Activated CD4-positive, CD25-positive, alpha-beta regulatory T cell treated with anti-CD3 and anti-CD28 coated beads, Interleukin-2, amount 50 U/mL, for 24 hours (primary cell): ENCODE measurements at places on chromosomes 5 and 9.
A peak's percentile ranks its signal among the peaks of the same experiment; 100 is the strongest.

DNA sequence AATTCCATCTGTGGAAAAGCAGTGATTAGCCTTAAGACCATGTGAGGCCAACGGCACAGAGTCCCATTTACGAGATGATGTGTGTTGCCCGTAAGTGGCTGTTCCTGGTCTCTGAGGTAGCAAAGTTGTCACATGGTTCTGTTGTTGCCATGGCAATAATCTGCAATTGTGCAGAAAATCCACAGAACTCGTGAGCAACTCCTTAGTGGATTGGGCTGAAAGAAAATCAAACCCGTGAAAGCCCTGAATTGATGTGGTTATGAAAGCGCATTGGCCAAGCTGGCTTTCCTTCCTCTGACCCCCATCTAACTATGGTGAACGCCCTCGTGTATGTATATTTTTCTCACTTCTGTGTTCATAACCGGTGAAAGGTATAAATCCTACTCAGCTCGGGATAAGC is 614.7 kb downstream of the EBF1 start:
- ATAC-seq: no peak

DNA sequence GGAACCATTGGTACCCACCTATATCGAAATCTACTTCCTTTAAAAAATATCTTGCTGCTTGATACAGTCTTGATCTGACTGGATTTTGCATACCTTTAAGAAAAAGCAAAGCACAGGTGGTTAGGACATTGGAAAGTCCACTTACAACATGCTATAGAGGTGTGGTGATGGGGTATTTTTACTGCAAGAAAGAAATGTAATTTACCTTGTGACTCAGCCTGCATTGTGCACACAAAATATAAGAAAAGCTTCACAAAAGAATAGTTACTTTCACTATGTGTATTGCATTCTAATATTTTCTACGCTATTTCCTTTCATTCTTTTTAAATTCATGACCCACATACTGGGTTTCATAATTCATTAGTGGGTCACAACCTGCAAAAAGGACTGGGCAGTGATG is 236.2 kb upstream of the RASEF start:
- no peak for ATAC-seq

DNA sequence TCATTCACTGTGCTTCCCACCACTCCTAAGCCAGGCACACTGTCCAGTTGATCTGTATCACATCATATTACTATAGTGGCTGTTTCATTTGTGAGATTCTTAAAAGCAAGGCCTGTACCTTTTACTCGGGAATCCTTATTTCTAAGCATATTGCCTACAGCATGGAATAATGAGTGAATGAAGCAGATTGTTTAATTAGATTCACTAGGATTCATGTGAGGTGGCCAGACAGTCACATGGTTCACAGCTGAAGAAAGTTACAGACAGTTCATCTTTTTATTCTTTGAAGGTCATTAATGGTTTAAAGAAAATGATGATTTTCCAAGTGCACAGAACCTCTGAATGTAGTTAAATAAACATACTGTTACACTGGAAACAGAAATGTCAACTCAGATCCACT is 24.3 kb upstream of the SEMA6A start:
- ATAC-seq: no peak

DNA sequence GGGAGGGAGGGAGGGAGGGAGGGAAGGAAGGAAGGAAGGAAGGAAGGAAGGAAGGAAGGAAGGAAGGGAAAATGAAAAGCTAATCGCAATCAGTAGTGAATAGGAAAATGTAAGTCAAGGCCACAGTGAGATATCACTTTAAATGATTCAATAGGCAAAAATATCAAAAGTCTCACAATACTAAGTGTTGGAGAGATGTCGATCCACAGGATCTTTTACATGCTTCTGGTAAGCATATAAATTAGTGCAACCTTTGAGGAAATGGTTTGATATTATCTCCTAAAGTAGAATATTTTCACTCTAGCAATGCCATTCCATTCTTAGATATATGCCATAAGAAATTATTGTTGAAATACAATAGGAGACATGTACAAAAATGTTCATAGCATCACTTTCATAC is 58.4 kb downstream of the FRMD3 start:
- no peak for ATAC-seq

DNA sequence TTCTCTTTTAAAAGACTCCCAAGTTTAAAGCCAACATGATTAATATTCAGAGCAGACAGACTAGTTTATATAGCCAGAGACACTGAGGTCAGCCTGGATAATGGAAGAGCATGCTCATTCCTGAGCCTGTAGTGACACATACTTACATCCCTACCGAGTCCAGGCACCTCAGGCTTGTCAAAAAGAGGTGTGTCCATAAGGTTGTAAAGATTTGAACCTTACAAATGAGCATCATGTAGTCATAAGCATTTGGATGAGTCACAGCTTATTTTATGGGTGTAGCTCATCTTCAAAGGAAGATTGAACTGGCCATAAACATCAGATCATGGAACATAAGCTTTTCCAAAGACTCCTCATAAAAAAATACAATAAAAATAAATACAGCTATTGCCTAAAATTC is 333.5 kb downstream of the EFNA5 start:
- no peak for ATAC-seq

DNA sequence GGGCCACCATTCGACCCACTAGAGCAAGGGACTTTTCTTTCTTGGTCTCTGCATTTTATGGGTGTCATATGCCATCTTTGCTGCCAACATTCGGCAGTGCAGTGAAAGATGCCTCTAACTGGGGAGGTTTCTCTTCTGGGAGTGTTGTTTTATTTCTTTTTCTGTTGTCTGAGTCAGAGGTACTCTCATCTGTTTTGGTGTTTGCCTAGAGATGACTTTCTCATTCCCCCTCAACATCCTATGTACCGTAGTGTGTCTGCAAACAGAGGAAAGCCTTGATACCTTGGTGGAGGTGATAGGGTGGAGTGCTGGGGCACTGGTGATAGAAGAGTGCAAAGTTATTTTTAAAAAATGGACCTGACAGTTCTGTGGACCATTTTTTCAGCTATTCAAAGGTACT is 182.1 kb downstream of the ARHGAP26 start:
- ATAC-seq: no peak

DNA sequence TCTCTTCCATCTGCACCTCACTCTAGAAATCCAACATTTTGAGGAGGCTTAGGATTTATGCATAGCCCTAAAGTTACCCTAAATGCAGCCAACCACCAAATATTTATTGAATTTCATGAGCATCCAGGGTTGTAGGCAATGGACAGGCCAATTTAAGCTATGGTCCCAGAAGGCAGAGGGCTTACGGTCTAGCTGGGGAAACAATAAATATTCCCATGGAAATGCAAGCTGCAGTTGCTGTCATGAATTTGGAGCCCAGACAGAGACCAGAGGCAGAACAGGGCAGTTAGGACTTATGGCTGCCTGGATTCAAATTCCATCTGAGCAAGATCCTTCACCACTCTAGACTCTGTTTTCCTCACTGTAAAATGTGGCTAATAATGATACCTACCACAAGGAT is 9.1 kb upstream of the INSYN2B start:
- ATAC-seq: no peak

DNA sequence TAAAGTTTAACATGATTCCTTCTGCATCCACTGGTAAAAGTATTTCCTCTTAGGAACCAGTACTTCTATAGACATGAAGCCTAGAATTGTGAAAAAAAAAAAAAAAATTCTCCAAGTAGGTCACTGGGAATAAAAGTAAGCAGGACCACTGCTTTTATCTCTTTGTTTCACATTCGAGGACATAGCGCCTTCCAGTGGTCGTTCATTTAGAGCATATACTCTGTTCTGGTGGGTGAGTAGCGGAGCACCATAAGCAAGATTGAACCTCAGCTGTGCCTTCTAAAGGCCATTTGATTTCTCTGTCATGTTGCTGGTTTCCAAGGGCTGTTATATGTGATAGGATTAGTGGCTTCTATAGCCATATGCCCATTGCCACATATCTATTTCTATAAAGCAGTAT is 393.1 kb downstream of the TMEM232 start:
- no peak for ATAC-seq

DNA sequence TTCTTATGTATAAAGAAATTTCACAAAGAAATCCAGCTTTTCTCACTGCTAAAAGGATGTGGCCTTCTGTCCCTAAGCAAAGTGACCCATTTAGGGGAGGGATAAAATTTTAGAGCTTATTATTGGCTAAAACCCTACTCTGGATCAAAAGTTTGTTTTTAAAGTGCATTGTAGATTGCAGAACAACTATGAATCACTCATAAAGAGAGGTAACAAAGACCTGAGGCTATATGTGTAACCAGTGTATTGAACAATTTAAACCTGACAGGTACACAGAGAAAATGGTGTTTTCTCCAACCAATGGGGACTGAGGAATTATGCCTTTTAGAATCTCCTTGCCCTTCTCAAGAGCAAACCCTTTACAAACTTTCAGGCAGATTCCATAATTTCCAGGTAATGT is 86.6 kb downstream of the MUSK start:
- ATAC-seq: no peak

DNA sequence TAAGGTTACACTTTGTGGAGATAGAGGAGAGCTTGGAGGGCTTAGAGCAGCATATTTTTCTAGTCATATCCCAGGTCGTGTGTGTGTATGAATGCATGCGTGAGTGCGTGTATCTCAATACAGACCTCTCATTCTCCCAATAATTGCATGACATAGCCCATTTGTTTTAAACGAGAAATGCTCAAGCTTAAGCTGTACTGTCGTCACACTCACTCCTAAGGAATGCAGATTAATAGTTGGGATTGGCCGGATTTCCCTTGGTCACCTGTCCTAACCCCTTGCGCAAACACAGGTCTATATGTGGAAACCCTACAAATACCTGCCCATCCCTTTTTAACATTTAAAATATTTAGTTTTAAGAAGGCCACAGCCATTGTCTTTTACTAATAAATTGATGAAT is 165.8 kb downstream of the SEMA5A start:
- no peak for ATAC-seq

DNA sequence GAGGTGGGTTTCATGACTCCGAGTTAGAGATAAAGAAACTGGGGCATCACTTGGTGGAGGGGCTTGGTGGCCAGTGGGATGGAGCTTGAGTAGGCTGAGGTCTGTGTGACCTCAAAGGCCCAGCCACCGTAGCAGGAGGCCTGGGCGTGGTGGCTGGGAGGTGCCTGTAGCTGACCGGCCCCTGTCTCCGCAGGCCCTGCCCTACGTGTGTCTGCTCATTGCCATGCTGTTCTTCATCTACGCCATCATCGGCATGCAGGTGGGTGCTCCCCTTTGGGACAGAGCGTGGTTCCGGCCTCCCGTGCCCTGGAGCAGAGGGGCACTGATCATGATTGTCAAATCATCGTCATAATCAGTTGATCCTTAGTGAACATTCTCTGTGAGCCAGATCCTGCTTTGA is 196.2 kb downstream of the CACNA1B start:
- ATAC-seq: no peak

- no peak for ATAC-seq
Observed at GRCh38 chr9:35364817-35365585, 124.9 kb upstream of the RUSC2 start.

GRCh38 chr5:1332461-1333001 is 12.4 kb downstream of the CLPTM1L start:
- ATAC-seq: no peak

DNA sequence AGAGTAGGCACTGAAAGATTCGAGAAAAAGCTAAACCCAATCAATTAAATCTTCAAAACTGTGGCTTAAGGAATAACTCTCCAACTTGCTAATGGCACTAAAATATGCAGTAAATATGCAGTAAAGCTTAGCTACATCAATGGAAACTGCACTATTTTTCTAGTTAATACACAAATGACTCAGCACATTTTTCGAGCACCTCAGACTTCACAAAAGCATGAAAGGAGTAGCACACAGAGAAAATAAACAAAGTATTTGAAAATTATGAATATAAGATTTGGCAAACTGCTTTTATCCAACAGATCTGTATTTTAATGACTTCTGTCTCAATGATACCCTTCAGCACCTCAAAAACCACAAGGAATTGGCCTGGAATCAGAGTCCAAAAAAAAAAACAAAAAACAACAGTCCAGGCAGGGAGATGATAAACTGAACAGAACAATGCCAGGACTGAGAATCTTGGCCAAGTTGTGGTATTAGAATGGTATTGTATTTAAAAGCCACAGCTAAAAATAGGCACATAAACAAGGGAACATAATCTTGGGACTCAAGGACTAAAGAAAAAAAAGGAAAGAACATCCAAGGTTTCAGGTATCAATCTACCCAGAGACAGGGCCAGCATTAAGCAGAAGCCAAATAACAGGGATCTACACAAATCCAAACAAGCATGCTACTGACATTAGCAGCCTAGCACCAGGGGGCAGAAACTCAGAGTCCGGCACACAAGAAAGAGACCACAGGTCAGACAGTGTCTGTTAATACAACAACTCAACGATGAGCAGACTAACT is 21.4 kb downstream of the TMEM245 start:
- no peak for ATAC-seq

GRCh38 chr9:121990600-121991306 is 102.4 kb downstream of the TTLL11 start:
- ATAC-seq: no peak

DNA sequence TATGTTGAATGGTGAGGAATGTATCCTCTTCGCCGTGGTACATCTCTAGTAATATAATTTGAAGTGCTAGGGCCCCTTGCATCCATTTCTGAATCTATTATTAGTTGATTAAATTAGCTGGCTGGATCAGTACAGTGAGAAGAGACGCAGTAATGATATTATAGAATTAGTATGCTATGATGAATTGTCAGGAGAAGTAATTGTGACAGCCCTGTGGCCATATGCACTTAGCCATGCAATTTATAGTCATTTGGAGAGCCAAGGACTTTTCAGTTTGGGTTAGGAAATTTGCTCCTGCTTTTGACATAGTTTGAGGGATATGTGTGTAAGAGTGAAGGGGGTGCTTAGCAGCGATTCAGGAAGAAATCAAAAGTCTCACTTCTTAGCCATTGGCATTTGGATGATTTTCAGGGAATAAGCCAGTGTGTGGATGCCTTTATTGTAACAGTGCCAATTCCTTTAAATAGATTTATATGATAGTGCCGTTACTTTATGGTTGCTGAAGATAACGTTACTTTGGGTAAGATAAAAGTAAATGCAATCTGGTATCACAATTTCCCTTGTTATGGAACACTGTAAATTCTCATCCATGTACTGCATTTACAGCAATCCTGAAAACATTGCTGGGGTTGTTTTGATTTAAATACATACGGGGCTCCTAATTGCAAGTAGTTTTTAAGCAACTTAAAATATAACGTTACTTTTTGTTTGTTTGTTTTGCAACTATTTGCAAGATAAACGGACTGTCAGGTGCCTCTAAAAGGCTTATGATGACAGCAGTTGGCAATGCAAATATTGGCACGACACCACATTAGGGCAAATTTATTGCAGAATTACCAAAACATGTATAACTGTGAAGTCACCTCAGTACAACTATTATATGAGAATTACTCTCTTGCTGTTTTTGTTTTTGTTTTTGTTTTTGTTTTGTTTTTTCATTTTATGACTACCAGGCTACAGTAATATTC is 875.4 kb upstream of the WWC1 start:
- ATAC-seq: no peak

GRCh38 chr9:99050292-99050911 is 54.5 kb upstream of the TGFBR1 start:
- no peak for ATAC-seq

- peak; percentile 41 for ATAC-seq
Observed at GRCh38 chr5:14208071-14209021, 65.2 kb downstream of the TRIO start.
